ENCODE measurements at places on chromosomes 12 and 14.

GRCh38 chr12:91422811-91423692, 240.4 kb upstream of the DCN start:
- no peak for DNase-seq

DNA sequence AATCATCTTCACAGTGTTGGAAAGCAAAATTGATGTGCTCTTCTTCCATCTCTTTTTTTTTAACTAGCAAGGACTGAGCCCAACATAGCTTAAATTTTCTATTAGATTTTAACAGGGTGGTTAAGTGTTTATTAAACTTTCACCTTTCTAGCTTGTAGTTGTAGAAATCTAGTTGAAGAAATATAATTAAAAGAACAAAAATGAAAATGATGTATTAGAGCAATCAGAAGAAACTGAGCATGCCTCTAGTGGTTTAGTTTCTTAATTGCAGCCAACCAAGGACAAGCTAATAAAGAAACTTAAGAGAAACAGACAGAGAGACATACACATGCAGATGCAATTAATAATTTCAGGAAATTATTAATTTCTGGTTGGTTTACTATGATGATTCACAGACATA, 673.0 kb upstream of the LMO3 start:
- no peak for DNase-seq

DNA sequence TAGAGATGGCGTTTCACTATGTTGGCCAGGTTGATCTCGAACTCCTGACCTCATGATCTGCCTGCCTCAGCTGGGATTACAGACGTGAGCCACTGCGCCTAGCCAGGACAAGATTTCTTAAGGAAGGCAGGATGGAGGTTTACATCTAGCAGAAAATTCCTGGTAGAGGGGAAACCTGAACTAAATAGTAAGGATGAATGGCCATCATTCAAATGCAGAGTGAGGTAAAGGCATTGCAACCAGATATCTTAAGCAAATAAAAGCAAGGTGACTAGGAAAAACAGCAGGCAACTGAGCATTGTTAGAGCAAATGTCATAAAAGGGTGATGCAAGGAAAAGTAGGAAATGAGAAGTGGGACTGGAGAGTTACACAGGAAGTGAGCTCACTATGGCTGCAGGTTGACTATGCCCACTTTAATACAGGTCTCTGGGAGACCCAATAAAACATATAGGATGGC, 133.0 kb downstream of the SOX5 start:
- DNase-seq, result no peak

- no peak for DNase-seq
Measured at GRCh38 chr12:107544937-107545336, 140.7 kb upstream of the PWP1 start.

DNA sequence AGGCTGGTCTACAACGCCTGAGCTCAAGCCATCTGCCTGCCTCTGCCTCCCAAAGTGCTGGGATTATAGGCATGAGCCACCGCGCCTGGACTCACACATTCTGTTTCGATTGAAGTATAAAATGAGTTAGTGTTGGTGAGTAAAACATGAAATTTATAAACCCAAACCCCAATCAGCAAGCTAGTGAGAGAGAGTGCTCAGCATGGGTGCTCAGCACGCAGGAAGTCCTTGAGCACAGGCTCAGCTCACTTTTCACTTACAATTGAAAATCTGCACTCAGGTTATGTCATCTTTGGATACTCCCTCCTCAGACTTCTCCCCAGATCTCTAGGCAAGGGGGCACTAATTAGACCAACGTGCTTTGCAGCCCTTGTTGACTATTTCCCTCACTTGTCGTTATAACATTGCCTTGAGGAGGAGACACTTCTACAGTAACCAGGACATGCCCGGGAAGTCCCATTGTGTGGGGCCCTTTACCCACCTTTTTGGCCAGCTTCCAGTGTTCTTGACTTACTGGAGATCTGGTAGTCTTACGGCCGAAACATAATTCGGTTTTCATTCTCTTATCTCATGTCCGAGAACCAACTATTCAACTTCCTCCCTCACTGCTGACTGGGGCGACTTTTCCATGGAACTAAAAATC, 68.5 kb upstream of the AMN1 start:
- DNase-seq, result no peak

- no peak for DNase-seq
Measured at GRCh38 chr14:92105893-92106142, 564 bp downstream of the ATXN3 start.

DNA sequence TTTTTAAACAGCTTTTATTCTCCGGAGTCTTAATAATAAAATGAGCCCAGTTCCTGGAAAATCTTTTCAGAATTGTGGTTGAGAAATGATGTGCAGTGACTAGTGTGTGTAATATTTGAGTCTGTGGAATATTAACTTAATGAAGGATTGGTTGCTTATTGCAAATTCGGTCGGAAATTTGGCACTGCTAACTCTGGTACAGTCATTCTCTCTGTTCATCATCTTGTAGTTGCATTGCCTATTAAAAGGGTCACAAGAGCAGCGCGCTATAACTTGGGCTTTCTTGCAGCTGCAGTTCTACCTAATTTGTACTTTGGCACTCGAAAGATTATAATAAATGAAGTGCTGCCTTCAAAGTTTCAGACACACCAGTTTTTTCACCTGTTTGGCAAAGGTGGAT, 146.0 kb downstream of the FLRT2 start:
- DNase-seq, result no peak

DNA sequence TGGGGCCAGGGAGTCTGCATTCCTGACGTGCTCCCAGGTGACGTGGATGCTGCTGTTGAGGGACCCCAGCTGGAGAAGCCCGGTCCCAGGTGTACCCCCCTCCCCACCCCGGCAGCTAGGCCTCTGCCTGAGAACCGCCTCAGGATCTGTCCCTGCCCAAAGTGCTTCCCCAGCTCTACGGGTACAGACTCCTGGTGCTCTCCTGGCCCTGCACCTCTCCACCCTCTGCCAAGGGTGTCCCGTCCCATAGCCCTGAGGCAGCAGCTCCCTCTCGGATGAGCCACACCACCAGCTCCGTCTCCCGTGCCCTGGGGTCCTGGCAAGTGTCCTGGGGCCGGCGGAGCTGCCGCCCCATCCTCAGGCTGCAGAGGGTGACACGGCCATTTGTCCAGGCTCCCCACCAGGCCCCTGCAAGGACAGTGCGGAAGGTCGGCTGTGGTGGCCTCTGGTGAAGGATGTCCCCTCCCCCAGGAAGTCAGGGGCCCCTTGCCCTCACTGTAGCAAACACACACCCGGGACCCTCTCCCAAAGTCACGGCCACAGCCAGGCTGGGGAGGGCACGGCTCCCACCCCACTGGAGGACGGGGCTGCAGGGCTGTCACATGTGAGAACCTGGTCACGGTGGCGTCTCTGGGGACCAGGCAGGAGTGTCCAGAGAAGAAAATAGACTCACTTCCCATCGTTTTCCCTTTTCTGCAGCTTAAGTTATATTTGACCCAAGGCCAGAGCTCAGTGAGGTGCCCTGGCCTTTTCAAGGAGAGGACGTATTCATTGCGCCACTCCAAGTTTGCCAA, 74.4 kb upstream of the FBRSL1 start:
- no peak for DNase-seq

- DNase-seq, result no peak
Measured at GRCh38 chr14:71554959-71555612, 377.1 kb upstream of the RGS6 start.

Measured in activated T-helper 1 cell treated with anti-CD3 and anti-CD28 coated beads, Interleukin-2, amount 50 U/mL, for 16 hours (primary cell).